Activated CD8-positive, alpha-beta memory T cell treated with anti-CD3 and anti-CD28 coated beads for 1 hour (primary cell): ENCODE measurements at places on chromosomes 5 and 9.

DNA sequence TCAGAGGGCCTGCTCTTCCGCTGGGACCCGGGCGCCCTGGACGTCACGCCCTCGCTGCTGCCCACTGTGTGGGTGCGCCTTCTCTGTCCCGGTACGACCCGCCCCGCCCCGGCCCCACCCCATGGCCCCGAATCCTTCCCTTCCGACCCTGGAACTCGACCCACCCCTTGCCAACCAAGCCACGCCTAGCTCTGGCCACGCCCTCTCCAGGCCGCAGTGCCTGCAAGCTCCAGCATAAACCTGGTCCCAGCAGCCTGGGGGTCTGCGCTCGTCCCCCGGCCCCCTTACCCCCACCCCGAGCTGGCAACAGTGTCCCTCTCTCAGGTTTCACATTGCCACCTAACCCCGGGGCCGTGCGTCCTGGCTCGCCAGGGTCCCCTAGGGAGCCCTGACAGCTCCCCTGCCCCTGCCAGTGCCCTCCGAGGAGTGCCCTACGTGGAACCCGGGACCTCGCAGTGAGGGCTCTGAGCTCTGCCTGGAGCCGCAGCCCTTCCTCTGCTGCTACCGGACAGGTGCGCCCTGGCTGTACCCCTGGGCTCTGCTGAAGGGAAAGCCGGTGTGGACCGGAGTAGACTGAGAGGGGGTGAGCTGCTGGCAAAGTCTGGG is 3.4 kb downstream of the ADGRD2 start:
- no peak for DNase-seq

DNA sequence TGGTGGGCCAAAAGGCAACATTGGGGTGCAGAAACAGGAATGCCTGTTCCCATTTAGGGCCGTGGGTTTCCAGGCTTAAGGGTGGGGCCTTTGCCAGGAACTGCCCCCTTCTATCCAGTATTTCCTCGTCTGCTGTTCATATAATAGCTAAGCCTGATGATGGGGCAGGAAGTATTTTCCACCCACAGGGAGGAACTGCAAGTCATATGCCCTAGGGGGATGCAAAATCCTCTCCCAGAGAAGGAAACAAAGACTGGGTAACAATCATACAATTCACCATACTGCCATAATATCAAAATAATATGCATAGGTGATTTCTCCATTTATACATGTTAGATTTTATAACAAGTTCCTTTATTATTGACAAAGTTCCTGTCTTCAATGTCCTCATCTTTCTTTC is 20.5 kb upstream of the RPS23 start:
- no peak for DNase-seq

DNA sequence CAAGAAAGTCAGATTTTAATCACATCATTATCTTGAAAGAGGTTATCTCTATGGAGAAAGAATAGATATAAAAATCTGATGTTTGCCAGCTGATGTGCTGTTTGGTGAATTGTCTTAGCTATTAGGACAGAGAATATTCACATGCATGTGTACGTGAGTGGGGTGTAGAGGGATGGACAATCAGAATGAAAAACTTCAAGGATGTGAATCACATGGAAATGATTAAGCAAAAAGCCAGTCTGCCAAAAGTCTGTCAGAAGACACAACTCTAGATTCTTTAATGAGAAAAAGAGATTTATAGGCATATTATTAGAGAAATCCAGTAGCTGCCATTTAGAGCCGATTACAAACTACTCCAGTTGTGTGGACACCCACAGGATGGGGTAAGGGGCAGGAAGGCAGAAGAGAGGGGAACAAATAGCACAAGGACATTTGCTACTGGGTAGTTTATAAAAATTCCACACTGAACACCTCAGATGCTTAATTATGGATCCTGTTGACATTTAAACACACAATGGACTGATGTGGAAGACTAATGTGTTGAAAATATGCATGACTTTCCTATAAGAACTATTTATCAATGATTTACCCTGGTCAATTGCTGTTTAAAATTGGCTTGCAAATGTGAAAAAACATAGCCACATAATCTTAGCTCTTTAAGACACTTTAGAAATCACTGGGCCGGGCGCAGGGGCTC is 127.4 kb downstream of the PTTG1 start:
- DNase-seq: no peak

DNA sequence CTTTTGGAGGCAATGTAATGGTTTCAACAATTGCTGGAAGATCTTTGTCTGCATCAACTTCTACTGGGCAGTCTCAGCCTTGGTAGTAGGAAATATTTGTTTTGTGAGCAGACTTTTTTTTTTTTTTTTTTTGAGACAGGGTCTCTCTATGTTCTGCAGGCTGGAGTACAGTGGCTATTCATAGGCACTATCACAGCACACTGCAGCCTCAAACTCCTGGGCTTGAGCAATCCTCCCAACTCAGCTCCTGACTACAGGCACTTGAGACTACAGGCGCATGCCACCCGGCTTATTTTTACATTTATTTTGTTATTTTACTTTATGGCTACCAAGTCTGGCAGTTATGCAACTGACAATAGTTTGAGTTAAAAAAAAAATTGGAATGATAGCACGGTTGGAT is 187.3 kb downstream of the SNX18 start:
- no peak for DNase-seq

DNA sequence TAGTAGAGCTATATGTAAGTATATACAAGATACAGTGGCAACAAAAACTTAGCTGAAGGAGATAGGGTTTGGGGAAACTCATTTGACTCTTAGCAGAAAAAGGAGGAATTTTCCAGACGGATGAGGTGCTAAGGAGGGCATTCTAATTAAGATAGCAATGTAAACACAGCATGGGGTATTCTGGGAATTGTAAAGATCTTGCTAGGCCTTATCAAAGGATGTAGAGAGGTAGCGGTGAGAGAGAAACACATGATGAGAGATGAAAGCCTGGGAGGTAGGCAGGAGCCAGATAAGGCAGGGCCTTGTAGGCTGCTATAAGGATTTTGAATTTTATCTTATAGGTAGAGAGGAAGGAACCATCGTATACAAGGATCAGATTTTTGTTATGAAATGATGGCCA is 106.6 kb upstream of the KCNN2 start:
- DNase-seq: no peak

- DNase-seq: no peak
Observed at GRCh38 chr9:98944057-98944733, 488 bp downstream of the COL15A1 start.
